Esophagus mucosa (tissue), 1 donor: ENCODE measurements at places on chromosomes 6 and 20. TPM values are rescaled to one million over a fixed set of nuclear protein-coding genes. Genes with fewer than 3 reads are reported as not detected.

Gene SYTL3
- 1.7 TPM for total RNA-seq

Gene CDH22
- 0.40 TPM for total RNA-seq

Gene PPIL6
- 0.84 TPM for total RNA-seq

Gene HLA-DRB5
- total RNA-seq = not detected

Gene HDGFL1
- not detected for total RNA-seq

Gene CNR1
- 0.72 TPM for total RNA-seq
